ENCODE measurements at places on chromosomes 6 and 20. TPM values are rescaled to one million over a fixed set of nuclear protein-coding genes. Genes with fewer than 3 reads are reported as not detected.

DNA sequence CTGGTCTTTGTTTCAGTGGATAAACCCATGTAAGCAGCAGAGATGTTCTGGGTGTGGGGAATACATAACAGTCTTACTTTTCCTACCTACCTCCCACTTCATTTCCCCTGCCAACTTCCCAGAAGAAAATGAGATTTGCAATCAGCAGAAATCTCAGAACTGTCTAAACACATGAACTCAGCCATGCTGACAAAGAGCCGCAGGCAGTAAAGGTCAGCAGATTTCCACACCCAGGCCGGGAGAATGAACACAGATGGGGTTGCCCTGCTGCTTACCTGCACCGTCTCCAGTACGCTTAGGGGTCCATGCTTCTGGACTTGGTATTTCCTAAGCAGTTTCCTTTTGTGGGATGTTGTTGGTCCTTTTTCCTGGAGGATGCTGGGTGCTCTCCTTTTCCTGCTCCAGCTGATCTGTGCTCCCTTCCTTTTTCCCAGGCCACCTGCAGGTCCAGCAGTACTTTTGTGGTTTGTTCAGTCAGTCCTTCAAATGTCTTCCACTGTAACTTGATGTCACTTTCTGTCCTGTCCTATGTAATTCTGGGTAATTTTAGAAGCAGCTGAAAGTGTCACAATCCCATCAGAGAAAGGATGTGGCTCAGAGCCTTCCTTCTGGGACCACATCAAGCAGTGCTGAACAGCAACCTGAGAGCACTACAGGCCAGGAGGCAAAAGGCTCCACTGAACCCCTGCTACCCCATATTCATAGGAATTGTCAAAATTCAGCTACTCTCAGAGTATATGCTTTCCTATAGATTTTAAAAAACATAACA is 129.0 kb downstream of the CEP57L1 start:
- no peaks in the 10 kb centered on the region for H3K27me3 ChIP-seq
- no peaks in the 10 kb centered on the region for H3K4me1 ChIP-seq
- H3K36me3 ChIP-seq, result no peaks in the 10 kb centered on the region
- no peak overlapping the region for H3K27ac ChIP-seq
- no peak for DNase-seq

DNA sequence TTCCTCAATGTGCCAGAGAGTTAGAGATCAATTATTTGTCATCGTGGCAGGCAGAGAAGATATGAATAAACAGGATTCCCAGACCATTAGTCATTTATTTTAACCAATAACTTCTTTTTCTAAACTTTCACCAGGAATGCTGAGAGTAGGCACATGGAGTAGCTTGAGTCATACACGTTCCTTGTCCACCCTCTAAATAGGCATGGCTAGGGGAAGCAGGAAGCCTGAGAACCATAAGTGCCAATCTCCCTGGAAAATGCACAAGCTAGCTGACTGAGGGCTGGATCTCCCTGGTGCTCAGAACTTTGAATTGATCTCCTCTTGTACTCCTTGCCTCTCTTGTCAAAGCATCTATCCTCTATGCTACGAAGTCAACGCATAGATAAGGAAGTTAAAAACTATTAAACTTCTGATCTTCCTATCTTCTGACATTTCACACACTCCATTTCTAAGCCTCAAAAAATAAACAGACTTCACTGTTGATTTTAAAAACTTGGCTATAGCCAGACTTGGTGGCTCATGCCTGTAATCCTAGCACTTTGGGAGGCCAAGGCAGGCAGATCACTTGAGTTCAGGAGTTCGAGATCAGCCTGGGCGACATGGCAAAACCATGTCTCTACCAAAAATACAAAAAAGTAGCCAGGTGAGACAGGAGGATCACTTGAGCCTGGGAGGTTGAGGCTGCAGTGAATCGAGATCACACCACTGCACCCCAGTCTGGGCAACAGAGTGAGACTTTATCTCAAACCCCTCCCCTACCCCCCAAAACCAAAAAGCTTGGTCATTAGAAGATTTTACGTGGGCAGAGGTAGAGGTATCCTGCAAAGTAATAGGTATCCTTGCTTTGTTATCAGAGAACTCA is 11.8 kb downstream of the ADTRP start:
- peaks cover 28% of the 10 kb centered on the region for H3K4me1 ChIP-seq
- H3K27ac ChIP-seq, result no peak overlapping the region
- H3K27me3 ChIP-seq, result no peaks in the 10 kb centered on the region
- H3K36me3 ChIP-seq, result no peaks in the 10 kb centered on the region
- H3K4me3 ChIP-seq, result no peak overlapping the region

DNA sequence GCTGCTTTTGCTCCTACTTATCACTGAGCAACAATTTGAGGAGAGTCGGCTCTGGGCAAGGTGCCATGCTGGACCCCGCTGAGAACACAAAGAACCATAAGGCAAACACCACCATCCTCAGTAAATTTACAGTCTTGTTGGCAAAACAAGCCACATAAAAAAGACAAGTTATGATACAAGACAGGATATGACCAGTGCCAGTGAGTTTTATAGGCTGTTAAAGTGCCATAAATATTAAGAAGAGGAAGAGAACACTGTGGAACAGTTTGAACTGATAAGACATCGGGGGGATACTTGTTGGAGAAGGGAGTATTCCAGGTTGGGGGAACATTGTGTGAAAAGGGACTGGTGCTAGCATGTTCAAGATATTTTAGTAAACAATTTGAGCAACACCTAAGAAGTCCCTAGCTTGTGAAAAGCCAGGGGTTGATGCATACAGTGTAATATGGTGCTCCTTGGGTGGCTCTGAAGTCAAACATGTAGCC is 25.3 kb upstream of the RIPOR2 start:
- H3K4me3 ChIP-seq, result no peak overlapping the region
- H3K27me3 ChIP-seq, result no peaks in the 10 kb centered on the region
- H3K27ac ChIP-seq, result no peak overlapping the region
- no peaks in the 10 kb centered on the region for H3K4me1 ChIP-seq
- DNase-seq, result no peak
- H3K36me3 ChIP-seq, result no peaks in the 10 kb centered on the region

DNA sequence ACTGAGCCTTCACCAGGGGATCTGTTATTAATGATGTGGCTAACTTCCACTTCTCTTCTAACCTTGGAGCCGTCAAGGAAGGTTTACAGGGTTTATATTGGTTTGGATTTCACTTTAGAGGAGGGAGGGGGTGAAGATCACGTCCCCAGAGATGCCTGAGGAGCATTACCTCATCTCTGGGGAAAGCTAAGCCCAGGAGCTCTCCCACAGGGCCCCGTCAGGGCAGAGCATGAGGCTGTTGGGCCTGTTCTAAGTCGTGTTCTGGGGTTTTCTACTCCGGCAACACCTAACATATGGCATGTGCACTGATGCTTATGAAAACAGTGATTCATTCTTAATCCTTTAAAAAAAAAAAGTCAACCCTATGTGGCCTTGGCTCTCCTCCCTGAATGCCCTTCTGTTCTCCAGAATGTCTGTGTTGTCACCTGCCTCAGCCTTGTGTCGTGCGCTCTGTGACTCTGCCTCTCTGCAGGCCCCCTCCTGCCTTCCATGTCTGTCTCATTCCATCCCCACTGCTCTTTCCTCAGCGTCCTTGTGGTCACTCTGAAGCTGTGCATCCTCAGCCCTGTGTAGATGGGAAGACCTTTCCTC is 97.4 kb upstream of the JARID2 start:
- DNase-seq, result no peak
- no peaks in the 10 kb centered on the region for H3K4me1 ChIP-seq
- H3K27me3 ChIP-seq, result no peaks in the 10 kb centered on the region

- H3K4me1 ChIP-seq, result no peaks in the 10 kb centered on the region
- H3K27me3 ChIP-seq, result no peaks in the 10 kb centered on the region
- DNase-seq, result no peak
- H3K36me3 ChIP-seq, result no peaks in the 10 kb centered on the region
These were observed 55.2 kb upstream of the ASIP start for GRCh38 chr20:34185766-34186620.

GRCh38 chr6:77620278-77620882 is 32.5 kb upstream of the MEI4 start:
- no peak for DNase-seq
- no peak overlapping the region for H3K27ac ChIP-seq
- H3K4me1 ChIP-seq, result no peaks in the 10 kb centered on the region
- H3K27me3 ChIP-seq, result no peaks in the 10 kb centered on the region

DNA sequence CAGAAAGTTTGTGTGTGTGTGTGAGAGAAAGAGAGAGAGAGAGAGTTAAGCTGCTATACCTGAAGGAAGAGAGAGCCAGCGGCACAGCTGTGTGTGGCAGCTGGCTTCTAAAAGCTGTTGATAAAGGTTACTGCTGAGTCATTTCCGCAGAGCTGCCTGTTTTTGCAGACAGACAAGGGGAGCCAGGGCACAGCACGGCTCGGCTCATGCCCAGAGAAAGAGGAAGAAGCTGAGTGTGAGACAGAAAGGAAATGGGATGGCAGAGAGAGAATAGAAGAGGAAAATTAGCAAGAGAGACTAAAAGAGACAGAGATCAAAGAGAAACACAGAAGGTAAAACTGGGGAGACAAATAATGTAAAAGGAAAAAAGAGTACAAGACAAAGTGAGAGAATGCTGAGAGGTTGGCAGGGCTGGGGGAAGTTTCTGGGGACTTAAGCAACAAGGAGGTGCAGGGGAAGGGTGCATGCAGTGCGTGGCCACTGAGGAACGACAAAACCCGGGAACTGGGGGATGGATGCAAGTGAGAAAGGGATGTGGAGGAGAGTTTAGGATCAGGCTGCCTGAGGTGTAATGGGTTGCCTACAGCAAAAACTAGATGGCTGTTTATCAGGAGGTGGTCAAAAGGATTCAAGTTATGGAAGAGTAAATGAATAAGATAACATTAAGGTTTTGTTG is 22.7 kb downstream of the HLA-A start:
- no peak overlapping the region for H3K4me3 ChIP-seq
- no peaks in the 10 kb centered on the region for H3K36me3 ChIP-seq
- peak overlapping the region; percentile 89 for H3K27ac ChIP-seq
- H3K27me3 ChIP-seq, result no peaks in the 10 kb centered on the region
- DNase-seq, result no peak
- H3K4me1 ChIP-seq, result peaks cover 44% of the 10 kb centered on the region

- no peak within 1 kb of the TSS for H3K27ac ChIP-seq
- H3K36me3 ChIP-seq, result no peaks in the 10 kb centered on the region
- H3K4me3 ChIP-seq, result peak within 1 kb of the TSS; percentile 63
- DNase-seq, result peak; percentile 89
These were observed at the start of gene KIF6 for GRCh38 chr6:39724787-39725631. Gene KIF6 (minus strand): TSS chr6:39725408. CDS start chr6:39725310, 98 bp downstream.

GRCh38 chr20:227439-228105 is 514 bp downstream of the DEFB129 start:
- H3K27me3 ChIP-seq, result no peaks in the 10 kb centered on the region
- no peaks in the 10 kb centered on the region for H3K4me1 ChIP-seq
- H3K27ac ChIP-seq, result no peak overlapping the region
- no peaks in the 10 kb centered on the region for H3K36me3 ChIP-seq
- H3K4me3 ChIP-seq, result no peak overlapping the region

DNA sequence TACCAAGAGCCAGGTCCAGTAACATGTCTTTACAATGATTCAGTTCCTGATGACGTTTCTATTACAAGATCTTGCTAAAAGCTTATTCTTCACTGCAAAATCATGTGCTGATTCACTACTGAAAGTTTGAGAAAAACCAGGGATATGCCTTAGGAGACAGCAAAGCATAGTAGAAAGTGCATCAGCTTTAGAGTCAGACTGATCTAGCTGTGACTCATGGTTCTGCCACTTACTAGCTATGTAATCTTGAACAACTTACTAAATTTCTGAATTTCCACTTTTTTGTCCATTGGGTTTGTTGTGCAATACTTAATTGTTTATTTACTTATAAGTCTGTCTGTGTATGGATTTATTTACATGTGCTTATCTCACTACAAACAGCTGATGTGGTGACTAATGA is 198.5 kb upstream of the RSPO3 start:
- DNase-seq, result no peak
- H3K27ac ChIP-seq, result no peak overlapping the region
- no peaks in the 10 kb centered on the region for H3K36me3 ChIP-seq
- no peak overlapping the region for H3K4me3 ChIP-seq
- H3K4me1 ChIP-seq, result no peaks in the 10 kb centered on the region

The SNTA1 gene
- total RNA-seq, result 23.4 TPM

The PI16 gene
- total RNA-seq, result 1.2 TPM

The MLN gene
- total RNA-seq, result not detected

The NFATC2 gene
- 8.4 TPM for total RNA-seq

The OR2J3 gene
- not detected for total RNA-seq
